ENCODE measurements at places on chromosomes 7 and 10.

DNA sequence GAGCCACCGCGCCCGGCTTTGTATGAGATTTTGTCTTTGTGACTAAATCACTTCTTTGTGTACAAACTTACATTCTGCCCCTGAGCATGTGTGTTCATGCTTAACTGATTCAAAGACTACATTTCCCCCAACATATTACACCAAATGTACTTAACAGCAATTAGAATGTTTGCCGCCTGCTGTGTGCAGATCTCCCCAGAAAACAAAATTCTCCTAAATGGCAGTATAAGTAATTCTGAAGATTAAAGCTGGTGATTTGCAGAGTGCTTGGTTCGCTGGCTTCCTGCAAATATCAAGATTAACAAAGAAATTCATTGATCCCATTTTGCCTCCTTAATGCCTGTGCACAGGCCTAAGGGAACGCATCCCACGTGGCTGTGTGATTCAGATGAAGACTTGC, 230.3 kb downstream of the GALNT17 start:
- no peaks in the 10 kb centered on the region for H3K27me3 ChIP-seq
- no peak for DNase-seq
- no peaks in the 10 kb centered on the region for H3K36me3 ChIP-seq
- H3K4me1 ChIP-seq = no peaks in the 10 kb centered on the region
- no peak overlapping the region for H3K4me3 ChIP-seq

GRCh38 chr7:155170331-155170730, 100.2 kb downstream of the HTR5A start:
- no peaks in the 10 kb centered on the region for H3K4me1 ChIP-seq
- no peak overlapping the region for H3K27ac ChIP-seq
- no peaks in the 10 kb centered on the region for H3K36me3 ChIP-seq
- H3K27me3 ChIP-seq = no peaks in the 10 kb centered on the region
- no peak overlapping the region for H3K4me3 ChIP-seq

- H3K36me3 ChIP-seq = no peaks in the 10 kb centered on the region
- no peak overlapping the region for H3K4me3 ChIP-seq
- H3K4me1 ChIP-seq = no peaks in the 10 kb centered on the region
- no peak overlapping the region for H3K27ac ChIP-seq
Observed at GRCh38 chr10:28463676-28464395, 69.1 kb upstream of the WAC start.

DNA sequence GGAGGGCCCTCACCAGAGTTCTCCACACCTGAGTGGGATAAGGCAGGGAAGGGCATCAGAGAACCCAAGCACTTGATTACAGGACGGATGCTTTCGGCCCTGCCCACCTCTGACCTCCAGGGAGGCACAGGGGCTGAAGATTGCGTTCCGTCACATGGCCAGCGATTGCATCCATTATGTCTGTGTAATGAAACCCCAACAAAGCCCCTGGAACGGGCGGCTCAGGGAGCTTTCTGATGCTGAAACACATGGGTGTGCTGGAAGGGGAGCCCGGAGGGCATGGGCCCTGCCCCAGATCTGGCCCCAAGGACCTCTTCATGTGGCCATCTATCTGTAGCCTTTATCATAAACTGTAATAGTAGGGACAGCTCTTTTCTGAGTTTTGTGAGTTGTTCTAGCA, 117.2 kb downstream of the PTPN20 start:
- no peak overlapping the region for H3K4me3 ChIP-seq
- 0 out of 2 replicates have a peak, but pooled peaks cover 3% of the 10 kb centered on the region for H3K4me1 ChIP-seq
- no peak overlapping the region for H3K27ac ChIP-seq
- no peak for DNase-seq
- no peaks in the 10 kb centered on the region for H3K27me3 ChIP-seq
